ENCODE measurements at places on chromosomes 7 and 10. TPM values are rescaled to one million over a fixed set of nuclear protein-coding genes. Genes with fewer than 3 reads are reported as not detected.

Gene RRP12
- 87.6 TPM for total RNA-seq

Gene ITIH5
- total RNA-seq, result not detected

Gene SPAM1
- not detected for total RNA-seq

Gene TMEM236
- 0.06 TPM for total RNA-seq

Gene DENND2A
- not detected for total RNA-seq

Gene AKR1C4
- not detected for total RNA-seq

Gene BMPER
- total RNA-seq, result not detected

Gene ATOH7
- not detected for total RNA-seq

Gene GNAT3
- not detected for total RNA-seq

Gene DHTKD1
- total RNA-seq, result 5.3 TPM

Gene ADRB1
- total RNA-seq, result 0.11 TPM

Gene POLL
- total RNA-seq, result 23.3 TPM

Gene HYCC1
- total RNA-seq, result 12.4 TPM

Gene ARL3
- 0.99 TPM for total RNA-seq

Gene NUDT5
- 11.6 TPM for total RNA-seq

Gene PPP1R17
- not detected for total RNA-seq

Gene PCBD1
- total RNA-seq, result 4.7 TPM

Gene SLC26A3
- total RNA-seq, result not detected

Gene GPR158
- total RNA-seq, result not detected

Gene PLCE1
- 0.03 TPM for total RNA-seq

Gene GIMAP1
- total RNA-seq, result 8.0 TPM

Gene NDUFA5
- 67.9 TPM for total RNA-seq

Gene CFTR
- total RNA-seq, result not detected

Gene PITRM1
- total RNA-seq, result 77.8 TPM

Gene CDC14C
- total RNA-seq, result not detected

Gene DRGX
- not detected for total RNA-seq

Gene ZNF365
- 1.8 TPM for total RNA-seq

Gene ANXA8
- total RNA-seq, result not detected

Gene DPP6
- total RNA-seq, result not detected

Gene CUTC
- total RNA-seq, result 14.1 TPM

Gene LAMB1
- total RNA-seq, result not detected

Gene NANOS1
- total RNA-seq, result 0.08 TPM

Gene MSS51
- 1.1 TPM for total RNA-seq

Gene INHBA
- total RNA-seq, result not detected

Gene MCM10
- total RNA-seq, result 0.50 TPM

Gene AS3MT
- 0.77 TPM for total RNA-seq

Gene TMEM139
- 0.27 TPM for total RNA-seq

Gene ZNF853
- total RNA-seq, result 2.7 TPM

Gene TBC1D12
- 0.27 TPM for total RNA-seq

Gene NPY4R
- not detected for total RNA-seq

Gene PVRIG
- total RNA-seq, result 30.1 TPM

Gene IFIT1B
- total RNA-seq, result 0.14 TPM

Gene GIMAP6
- 14.9 TPM for total RNA-seq

Gene MRPL32
- total RNA-seq, result 60.7 TPM
